NCI-H510A (cell line): ENCODE measurements at places on chromosomes 1 and 21.
A peak's percentile ranks its signal among the peaks of the same experiment; 100 is the strongest.

DNA sequence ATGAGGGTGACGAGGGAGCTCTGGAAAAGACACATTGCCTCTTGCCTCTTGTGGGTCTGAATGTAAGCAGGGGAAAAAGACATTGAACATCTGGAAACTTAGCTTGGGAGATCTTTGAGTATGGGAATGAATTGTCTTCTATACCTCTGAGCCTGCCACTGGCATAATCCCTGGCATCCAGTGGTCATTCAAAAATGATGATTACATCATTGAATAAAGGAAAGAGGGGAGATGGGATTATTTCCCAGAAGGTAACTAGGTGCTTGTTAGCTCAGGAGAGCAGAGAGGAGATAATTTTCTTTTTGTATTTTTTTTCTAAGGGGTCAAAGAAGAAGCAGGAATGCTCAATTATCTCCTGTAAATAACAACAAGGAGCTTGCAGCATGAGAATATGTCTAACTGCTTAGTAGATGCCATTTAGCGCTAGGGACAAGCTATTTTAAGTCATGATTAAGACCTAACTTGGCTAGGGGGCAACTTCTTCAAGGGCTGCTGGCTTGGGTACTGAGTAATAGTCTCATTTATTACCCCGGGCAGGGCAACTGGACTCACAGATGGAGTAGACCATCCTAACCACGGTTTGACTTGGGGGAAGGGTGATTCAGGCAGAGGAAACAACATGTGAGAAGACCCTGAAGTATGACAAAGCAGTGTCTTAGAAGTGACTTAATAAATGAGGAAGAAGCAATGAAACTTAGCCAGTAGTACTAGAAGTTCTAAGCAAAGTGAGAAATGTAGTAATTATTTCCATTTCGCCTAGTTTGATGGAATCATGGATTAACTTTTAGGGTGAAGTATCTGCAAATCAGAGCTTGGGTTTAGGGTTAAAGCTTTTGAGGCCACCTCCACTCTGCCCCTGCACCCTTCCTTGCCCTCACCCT lies 11.0 kb upstream of the XCL2 start:
- DNase-seq = no peak

DNA sequence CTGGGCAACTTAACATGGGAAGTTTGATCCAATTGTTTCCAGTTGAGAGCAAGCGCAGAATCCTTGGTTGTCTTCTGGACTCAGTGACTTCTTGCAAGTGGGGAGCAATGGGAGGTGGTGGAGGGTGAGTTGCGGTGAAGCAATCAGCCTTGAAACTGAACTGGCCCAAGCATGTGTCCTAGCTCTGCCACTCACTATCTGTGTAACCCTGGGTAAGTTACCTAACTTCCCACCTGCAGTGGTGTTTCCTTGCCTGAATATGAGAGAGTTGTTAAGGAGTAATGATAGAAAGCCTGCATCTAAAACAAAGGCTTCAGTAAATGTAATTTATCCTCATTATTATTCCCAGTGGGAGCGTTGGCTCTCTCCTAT lies 132.5 kb upstream of the NFIA start:
- no peak for DNase-seq

DNA sequence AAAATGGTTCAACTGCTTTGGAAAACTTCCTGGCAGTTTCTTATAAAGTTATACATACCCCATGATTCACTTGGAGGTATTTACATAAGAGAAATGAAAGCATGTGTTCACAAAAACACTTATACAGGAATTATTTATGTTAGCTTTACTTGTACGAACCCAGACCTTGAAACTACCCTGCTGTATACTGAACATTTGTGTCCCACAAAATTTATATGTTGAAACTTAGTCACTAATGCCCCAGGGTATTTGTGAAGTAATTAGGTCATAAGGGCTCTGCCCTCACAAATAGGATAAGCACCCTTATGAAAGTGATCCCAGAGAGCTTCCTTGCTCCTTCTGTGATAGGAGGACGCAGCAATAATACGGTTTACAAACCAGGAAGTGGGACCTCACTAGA lies 42.7 kb upstream of the B3GALT2 start:
- no peak for DNase-seq

- no peak for DNase-seq
Observed at GRCh38 chr1:93698329-93699048, 16.9 kb upstream of the BCAR3 start.

GRCh38 chr1:45995298-45995697 lies 137.1 kb downstream of the PIK3R3 start:
- DNase-seq = no peak

- DNase-seq = no peak
Observed at GRCh38 chr1:162248854-162249535, 127.7 kb downstream of the SPATA46 start.

GRCh38 chr1:199861020-199861795 lies 166.3 kb upstream of the NR5A2 start:
- no peak for DNase-seq

DNA sequence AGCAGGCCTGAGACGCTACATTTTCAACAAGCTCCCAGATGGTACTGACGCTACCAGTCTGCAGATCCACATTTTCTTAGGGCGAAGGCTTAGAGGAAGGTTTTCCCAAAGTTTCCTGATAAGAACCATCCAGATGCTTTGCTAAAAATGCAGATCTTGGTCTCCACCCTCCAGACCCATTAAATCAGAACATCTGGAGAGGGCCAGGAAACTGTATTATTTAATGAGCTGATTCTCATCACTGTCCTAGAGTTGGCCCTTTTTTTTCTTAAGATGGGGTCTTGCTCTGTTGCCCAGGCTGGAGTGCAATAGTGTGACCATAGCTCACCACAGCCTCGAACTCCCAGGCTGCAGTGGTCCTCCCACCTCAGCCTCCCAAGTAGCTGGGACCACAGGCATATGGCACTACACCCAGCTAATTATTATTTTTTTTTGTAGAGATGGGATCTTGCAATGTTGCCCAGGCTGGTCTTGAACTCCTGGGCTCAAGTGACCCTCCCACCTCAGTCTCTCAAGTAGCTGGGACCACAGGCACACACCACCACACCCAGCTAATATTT lies 67.2 kb upstream of the EFHD2 start:
- no peak for DNase-seq

- no peak for DNase-seq
Observed at GRCh38 chr1:58845942-58846341, 62.1 kb upstream of the JUN start.

- no peak for DNase-seq
Observed at GRCh38 chr1:62423580-62424242, 13.1 kb upstream of the USP1 start.

GRCh38 chr1:180343921-180344769 lies 114.1 kb downstream of the LHX4 start:
- DNase-seq = peak; percentile 46

DNA sequence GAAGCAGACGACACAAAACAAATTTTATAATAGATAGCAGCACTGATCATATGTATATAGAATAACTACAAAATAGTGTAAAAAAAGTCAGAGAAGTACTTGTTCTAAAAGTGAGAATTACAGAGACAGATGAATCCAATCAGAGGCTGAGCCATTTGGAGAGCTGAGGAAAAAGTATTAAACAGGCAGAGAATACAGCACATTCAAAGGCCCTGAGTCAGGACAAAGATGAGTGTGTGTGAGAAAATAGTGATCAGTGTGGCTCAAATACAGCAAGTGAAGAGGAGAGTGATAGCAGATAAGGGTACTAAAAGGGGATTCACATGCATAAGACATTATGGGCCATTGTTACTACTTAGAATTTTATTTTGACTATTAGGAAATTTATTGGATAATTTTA lies 430.6 kb upstream of the BRINP3 start:
- DNase-seq = no peak

GRCh38 chr1:38820860-38821259 lies 38.7 kb downstream of the RRAGC start:
- no peak for DNase-seq

GRCh38 chr1:189429610-189430009 lies 1048.1 kb downstream of the BRINP3 start:
- DNase-seq = no peak

- DNase-seq = no peak
Observed at GRCh38 chr21:16084776-16085364, 355.1 kb downstream of the USP25 start.

DNA sequence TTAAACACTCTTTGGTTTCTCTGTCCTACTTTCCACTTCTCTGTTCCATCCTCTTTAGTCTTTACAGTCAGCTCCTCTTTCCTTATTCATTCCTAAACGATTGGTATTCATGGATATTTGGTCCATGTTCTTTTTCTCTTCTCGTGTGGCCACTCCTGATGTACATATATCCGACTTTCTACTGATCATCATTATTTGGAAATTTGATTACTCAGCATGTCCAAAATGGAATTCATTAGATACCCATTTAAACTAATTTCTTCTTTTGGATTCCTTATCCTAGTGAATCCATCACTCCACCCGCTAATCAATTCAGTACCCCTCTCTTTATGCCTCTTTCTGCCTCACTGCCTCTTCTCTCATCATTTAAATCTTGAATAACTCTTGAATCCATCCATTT lies 43.8 kb upstream of the TNFSF18 start:
- no peak for DNase-seq

GRCh38 chr1:207049974-207050391 lies 1.0 kb downstream of the YOD1 start:
- no peak for DNase-seq

DNA sequence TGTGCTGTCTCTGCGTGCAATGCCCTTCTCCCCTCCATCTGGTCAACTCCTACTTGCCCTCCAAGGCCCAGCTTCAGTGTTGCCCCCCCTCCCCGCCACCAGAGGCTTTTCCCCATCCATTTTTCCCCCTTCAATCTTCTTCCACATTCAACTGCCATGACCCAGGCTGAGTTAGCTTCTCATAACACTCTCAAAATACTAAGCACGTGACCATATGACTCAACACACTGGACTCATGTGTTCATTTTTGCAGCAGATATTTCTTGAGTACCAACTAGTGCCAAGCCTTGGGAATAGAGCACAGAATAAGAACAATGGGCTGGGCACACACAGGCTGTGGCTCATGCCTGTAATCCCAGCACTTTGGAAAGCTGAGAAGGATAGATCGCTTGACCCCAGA lies 132.1 kb downstream of the IGSF21 start:
- DNase-seq = no peak

DNA sequence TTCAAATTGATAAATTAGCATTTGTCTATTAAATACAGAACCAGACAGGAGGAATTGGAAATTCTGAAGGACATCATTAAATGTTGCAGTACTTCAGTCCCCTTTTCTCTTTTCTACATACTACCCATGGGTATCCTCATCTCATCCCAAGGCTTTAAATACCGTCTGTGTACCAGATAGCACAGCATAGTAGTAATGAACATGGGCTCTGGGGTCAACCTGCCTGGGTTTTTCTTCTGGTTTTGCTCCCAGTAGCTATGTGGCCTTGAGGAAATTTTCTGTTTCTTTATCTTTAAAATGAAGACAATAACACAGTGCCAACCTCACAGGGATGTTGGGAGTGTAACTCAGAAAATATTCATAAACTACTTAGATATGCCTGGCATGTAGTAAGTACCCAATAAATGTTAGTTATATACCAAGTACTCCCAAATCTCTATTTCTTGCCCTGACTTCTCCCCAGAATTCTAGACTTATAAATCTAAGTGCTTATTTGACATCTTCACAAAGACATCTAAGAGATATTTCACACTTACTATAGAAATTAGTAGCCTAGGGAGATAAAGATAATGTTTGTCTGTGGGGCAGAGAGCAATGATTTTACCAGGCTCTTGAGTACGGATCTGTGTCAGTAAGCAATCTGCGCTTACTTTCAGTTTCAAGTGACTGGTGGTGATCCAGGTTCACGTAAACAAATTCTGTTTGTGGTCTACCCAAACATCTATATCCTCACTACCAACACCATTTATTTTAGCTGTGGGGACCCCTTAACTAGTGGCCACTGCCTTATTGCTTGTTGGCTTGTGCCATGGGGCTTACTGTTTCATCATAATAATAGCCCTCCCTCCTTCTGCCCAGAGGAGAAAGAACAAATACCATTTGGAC lies 37.3 kb downstream of the VANGL2 start:
- DNase-seq = no peak

GRCh38 chr1:169795687-169796086 lies 980 bp upstream of the METTL18 start:
- no peak for DNase-seq

GRCh38 chr1:54474310-54475251 lies 68.4 kb upstream of the SSBP3 start:
- DNase-seq = no peak

DNA sequence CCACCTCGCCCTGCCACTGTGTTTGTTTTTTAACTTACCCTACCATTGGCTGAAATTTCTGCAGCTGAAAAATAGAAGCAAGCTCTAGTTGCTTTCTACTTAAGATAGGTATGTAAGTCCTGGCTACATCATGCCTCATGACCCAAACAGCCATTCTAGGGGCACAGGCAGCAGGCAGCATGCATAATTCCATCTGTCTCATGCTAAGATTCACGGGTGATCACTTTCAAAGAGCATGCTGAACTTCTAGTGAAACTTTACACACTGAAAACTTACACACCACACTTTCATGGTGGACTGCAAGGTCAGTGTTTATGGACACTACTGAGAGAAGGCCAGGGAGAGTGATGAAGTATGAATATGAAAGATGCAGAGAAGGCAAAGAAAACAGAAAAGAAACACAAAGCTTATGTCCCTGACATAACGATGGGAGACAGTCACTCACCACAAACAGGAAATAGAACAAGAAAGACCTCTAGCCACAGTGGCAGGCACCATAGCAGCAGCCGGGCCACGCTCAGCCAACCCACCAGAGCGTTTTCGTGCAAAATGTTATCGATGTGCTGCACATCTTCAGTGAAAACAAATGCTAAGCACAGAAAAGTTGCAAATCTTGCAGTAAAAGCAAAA lies 102.3 kb upstream of the TIAM1 start:
- no peak for DNase-seq

GRCh38 chr1:41924911-41925310 lies 6.2 kb upstream of the HIVEP3 start:
- no peak for DNase-seq

- no peak for DNase-seq
Observed at GRCh38 chr1:206703661-206704060, 19.0 kb downstream of the MAPKAPK2 start.

DNA sequence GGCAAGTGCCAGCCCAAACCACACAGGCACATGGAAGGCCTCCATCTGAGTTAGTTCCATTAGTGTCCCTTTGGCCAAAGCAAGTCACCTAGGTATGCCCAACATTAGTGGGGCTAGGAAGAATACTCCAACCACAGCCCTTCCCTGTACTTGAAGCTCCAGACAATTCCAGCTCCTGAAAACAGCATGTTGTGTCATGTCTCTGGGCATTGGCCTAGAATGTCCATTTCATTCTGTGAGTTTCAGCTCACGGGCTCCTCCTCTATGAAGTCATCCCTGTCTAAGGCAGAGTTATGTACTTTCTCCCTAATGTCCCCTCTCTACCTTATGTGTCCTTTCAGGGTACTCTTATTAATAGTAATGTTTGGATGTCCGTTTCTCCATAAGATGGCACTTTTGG lies 96.5 kb upstream of the SPATA6 start:
- no peak for DNase-seq

- DNase-seq = no peak
Observed at GRCh38 chr1:15946571-15947381, 29.1 kb downstream of the ZBTB17 start.

DNA sequence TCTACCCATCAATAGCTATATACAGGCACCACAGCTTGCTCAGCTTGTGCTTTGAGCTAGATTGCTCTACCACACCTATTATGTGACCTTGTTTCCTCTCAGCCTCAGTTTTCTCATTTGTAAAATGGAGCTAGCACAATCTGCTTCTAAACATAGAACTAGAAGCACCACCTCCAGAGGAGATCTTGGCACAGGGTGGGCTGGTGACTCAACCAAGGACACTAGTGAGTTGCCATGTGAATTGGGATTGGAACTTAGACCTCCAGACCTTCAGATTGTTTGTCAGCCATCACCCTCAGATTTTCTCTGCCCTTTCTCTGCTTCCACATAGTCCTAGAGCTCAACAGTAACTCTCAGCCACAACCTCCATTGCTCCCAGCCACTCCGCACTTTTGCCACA lies 3.0 kb upstream of the MACO1 start:
- DNase-seq = no peak
